H9 (cell line): ENCODE measurements at places on chromosomes 7 and 10.
A peak's percentile ranks its signal among the peaks of the same experiment; 100 is the strongest.

GRCh38 chr7:154856733-154857132, 146.2 kb downstream of the PAXIP1 start:
- DNase-seq: no peak

DNA sequence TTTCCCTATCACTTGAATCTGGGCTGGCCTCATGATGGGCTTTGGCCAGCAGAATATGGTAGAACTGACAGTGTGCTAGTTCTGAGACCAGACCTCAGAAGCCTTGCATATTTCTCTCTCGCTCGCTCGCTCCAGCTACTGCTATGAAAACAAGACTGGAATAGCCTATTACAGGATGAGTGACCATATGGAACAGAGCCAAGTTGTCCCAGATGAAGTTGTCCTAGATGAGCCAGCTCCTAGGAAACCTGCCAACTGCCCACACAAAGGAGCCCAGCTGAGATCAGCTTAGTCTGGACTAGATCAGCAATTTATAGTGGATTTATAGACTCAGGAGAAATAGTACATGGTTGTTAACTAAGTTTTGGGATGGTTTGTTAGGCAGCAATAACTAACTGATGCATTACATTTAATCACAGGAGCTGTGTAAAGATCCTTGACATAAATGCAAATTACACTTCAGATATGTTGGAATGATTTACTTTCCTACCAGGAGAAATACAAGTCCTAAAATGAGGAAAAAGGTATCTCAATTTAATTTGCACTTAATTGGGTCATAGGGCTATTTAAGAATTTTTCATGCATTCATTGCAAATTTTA, 6.8 kb upstream of the HECW1 start:
- no peak for DNase-seq

DNA sequence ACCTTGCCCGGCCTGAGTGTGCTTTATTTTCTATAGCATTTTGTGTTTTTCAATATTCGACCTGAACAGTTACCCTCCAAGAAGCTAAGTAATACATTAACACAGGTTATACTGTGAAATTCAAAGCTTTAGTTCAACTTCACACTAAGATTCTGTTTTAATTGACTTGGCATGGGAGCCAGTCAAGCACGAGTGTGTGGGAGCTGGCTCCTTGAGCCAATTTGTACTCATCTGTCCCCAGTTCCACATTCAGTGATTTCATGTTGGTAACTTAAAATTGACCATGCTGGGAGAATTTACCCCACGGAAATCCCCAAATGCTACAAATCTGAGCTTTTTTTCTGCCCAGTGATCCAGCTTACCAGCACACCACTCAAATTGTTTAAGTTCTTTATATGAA, 20.3 kb downstream of the TSPAN12 start:
- no peak for DNase-seq

- no peak for DNase-seq
These were observed 63.0 kb downstream of the GNAI1 start for GRCh38 chr7:80197627-80198026.

DNA sequence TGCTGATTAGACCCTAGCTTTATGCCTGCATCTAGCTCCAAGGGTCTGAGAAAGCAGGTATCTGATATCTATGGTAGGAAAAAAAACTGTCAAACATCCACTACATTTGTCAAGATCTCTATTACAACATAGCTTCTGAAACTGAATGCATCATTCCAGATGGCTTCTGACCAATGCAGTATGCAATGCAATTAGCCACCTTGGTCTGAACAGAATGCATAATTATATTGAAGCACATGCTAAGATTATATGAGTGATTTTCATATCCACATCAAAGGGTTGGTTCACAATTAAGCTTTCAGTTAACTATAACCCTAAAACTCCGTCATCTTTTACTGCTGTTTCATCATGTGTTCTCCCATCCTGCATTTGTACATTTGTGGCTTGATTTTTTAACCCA, 271.4 kb downstream of the POLR1F start:
- no peak for DNase-seq

GRCh38 chr7:137094-137891, 55.1 kb upstream of the FAM20C start:
- DNase-seq: no peak

- DNase-seq: no peak
These were observed 263.0 kb upstream of the BMPER start for GRCh38 chr7:33642312-33642711.

GRCh38 chr10:128902031-128902710, 564.9 kb upstream of the MGMT start:
- DNase-seq: no peak

- no peak for DNase-seq
These were observed 23.5 kb downstream of the FBXW4 start for GRCh38 chr10:101671453-101671852.

GRCh38 chr7:121366852-121367431, 29.2 kb downstream of the FAM3C start:
- no peak for DNase-seq

- no peak for DNase-seq
These were observed 1.8 kb downstream of the LFNG start for GRCh38 chr7:2521341-2521745.

GRCh38 chr7:68187532-68187931, 1190.9 kb downstream of the TYW1 start:
- no peak for DNase-seq

GRCh38 chr10:46329690-46330016, 42.9 kb downstream of the ANTXRL start:
- peak; percentile 43 for DNase-seq

GRCh38 chr10:108970016-108970415, 953.3 kb downstream of the XPNPEP1 start:
- DNase-seq: peak; percentile 40

DNA sequence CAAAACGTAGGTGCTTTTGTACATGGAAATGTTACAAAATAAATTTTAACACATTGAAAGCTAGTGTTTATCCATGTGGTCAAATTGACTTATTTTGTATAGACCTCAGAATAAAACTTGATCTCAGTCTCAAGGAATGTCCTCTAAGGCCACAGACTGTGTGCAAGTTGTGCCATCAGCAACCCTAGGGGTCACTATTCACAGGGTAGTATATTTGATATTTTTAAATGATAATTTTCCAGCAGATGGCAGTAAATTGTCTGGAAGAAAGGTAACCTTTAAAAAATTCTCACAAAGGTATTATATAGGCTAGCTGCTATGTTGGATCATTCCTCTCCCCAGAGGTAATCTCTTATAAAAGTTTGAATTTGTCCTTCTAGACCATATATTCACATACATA, 12.9 kb upstream of the SNX10 start:
- DNase-seq: no peak

DNA sequence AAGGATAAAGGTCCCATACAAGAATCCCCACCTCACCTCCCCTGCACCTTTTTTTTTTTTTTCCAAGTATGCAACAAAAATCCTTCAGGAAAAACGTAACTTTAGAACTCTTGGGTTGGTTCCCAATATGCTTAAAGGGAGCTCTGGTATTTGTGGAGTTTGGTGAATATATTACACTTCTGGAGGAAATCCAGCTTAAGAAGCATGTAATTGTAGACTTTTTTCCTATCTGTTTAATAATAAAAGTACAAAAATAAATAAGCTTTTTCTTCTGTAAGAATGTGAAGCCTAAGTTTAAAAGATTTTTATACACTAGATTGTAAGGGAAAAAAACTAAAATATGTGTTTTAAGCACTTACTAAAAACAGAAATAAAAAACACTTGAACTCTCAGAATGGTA, 102.3 kb downstream of the SORBS1 start:
- DNase-seq: no peak

DNA sequence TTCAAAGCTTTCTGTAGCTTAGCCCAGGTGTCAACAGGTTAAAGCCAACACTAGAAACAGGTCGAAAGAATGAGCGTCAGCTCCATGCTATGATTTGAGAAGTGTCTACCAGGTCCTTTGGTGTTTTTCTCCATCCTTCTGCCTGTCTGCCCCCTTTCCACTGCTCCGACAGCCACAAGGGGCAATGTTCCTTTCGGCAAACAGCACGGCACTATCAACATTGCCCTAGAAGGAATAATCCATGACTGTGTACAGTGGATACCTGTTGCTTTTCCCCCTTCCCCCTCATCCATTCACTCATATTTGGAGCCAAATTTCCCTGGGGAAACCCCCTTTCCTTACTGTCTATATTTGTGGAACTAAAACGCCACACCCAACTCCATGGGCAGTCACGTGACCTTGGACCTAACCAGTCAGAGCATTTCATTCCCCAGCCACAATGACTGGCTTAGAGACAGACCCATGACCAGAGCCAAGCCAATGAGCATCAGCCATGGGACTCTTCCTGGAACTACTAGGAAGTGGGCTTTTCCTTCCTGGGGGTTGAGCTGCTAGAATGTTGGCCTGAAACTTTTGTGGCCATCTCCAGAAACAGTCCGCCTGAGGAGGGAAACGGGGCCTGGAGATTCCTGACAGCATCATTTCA, 51.5 kb downstream of the AFAP1L2 start:
- no peak for DNase-seq

- no peak for DNase-seq
These were observed 60.4 kb downstream of the RNLS start for GRCh38 chr10:88522715-88523114.

DNA sequence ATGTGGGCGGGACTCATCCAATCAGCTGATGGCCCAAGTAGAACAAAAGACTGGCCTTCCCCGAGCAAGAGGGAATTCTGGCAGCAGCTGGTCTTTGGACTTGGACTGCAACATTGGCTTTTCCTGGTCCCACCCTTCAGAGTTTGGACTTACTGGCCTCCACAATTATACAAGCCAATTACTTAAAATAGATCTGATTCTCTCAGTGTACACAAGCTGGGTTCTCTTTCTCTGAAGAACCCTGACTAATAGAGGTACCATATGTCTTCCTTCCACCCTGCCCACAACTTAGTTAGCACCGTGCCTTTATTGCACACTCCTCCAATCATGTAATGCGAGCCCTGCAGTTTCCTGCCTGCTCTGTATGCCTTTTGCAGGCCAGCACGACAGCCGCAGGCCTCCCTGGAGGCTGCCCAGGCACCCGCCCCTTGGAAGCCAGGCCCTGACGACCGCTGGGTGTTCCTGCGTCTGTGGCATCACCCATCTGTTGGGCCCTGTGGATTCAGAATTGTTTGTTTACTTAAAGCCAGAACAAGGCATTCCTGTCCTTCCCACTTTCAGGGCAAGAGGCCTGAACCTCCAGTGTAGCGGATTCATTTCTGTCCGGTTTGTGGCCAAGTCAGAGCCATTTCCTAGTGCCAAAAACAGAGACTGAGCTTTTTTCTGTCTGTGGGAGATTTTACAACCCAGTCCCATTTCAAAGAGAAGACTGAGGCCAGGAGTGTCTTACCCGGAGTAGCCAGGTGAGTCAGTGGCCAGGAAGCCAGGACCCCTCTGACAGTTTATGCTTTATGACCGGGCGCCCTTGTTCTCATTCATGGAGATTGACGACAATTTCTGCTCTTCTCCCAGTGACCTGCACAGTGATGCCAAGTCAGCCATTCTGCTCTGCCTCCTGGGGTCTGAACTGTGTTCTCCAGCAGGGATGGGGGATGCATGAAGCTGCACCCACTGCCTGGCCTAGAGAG, 968 bp upstream of the INMT start:
- DNase-seq: no peak

DNA sequence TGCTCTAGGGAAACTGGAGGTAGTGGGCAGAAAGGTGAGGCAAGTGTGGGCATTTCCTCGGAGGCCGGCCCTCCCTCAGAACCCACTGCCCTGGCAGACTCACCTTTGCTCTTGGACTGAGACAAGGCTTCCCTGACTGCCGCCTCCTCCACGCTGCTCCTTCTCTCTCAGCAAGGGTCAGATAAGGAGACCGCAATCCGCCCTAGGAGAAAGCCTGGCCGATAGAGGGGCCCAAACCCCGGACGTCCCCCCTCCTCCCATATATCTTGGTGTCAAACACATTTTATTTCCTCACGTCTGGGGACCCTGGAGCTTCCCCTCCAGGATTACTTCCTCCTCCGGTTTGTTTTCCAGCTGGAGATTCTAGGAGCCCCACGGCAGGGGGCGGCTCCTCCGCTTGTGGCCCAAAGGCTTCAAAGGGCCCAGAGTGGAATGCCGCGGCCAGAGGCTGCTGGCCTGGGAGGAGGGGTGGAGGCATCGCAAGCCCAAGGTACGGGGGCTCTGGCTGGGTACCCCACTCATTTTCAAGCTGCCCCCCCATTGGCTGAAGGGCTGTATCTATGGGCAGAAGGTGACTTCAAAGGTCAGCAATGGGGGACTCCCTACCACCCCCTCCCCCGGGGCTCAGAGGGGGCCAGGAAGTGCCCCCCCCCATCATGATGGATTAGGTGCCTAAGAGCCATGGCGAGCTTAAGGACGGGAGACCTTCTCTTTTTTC, 31.7 kb upstream of the LBX1 start:
- peak; percentile 71 for DNase-seq

DNA sequence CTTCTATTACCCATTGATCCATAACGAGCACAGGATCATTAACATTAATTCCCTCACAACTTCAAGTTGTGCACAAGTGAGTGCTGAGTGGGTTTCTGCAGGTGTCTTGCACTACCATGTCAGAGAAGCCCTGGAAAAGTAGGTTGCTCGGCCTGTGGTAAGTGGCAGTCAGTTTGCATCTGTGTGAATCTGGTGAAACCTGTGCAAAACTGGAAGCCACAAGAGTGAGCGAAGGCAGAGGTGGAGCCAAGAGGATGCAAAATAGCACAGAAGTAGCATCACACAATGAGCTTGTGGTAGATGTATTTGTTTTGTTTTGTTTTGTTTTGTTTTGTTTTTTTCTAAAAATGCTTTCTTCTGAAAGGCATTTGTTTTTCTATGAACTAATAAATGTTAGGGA, 181.5 kb downstream of the THSD7A start:
- no peak for DNase-seq

- no peak for DNase-seq
These were observed 7.3 kb downstream of the SEPHS1 start for GRCh38 chr10:13340626-13341376.

GRCh38 chr10:77789016-77789415, 137.5 kb downstream of the DLG5 start:
- no peak for DNase-seq
